NCI-H2081 (cell line): ENCODE measurements at places on chromosomes 13 and 19.

DNA sequence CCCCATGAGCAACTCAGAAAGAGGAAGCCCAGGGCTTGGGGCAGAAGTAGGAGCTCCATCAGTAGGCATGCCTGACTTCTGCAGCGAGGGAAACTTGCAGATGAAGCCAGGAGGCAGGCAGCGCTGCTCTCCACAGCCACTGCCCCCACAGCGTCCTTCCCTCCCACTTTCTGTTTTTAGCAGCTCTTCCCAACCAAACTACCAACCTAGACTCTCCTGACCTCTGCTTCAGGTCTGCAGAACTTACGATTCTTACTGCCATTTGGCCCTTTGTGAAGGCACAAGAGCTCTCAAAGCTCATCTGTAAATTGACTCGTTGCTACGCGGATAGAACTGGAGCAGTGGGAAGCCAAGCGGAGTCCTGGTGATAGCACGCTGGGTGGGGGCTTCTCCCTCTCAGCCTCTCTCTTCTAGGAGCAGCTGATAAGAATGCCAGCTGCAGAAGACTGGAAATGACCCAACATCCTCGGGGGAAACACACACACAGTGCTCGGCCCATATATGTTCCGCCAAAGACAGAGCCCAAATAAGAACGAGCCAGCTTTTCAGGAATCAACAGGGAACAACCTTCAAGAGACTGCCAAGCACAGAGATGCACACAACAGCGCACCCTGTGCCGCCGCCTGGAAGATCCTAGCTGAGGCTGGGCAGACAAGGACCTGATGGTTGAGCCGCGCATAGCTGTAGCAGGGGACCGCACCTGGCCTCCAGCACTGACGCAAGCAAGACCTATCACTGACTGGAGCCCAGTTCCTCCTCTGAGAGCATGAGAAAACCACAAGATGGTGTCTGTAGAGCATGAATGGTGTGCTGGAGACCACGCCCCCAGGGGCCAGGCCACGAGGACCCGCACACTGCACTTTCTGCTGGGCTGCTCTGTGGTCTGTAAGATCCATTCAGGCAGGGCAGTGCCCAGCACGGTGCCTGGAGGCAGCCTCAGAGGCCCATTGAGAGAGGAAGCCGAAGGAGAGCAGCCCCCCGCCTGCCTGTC, 15.9 kb upstream of the SLC35E1 start:
- DNase-seq, result peak; percentile 18

DNA sequence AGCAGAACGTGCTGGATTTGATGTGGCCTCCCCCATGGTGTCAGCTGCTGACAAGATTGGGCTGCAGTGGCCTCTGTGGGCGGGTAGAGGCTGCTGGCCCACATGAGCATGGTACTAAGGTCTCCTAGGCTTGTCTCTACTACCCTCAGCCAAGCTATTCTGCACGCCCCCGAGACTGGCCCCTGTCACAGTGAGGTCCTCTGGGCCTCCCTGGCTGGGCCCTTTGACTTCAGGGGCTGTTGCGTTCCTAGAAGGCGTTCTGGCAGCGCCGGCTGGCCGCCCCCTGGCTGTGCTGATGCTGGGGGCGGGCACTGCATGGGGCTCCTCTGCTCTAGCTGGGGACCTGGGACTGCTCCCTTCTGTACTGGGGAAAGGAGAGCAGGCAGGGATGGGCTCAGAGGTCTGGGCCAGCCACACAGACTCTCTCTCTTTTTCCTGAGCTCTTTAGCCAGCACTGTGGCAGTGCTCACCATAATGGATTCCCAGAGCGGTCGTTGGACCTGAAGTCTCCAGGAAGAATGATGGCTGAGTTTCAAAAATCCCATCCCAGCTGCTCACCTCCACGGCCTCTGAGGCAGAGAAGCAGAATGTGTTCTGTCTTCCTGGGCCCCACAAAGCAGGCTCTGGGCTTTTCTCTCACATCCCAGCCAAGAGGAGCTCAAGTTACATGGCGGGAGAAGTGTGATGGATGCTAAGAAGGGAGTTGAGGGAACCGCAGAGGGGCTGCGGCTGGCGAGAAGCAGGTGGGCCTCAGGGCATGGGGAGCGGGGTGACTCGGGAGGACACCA, 32.3 kb downstream of the TSSK6 start:
- DNase-seq, result no peak

- DNase-seq, result no peak
These were observed 4.2 kb downstream of the PLPPR2 start for GRCh38 chr19:11359421-11359820.

DNA sequence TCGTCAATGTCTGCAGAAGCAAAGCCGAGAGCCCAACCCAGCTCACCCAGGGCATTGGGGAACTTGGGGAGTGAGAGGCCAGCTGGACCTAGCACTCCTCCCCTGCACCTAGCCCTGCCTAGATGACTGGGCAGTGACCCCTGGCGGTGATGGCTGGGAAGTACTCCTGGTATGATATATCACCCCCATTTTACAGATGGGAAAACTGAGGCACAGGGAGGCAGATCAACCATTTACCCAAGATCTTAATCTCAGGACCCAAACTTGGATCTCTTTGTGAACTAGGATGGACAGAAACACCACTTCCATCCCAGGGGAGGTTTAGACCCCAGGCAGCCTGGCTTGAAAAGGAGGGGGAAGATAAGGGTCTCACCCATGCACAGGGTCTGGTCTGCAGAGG, 43.5 kb downstream of the CCL25 start:
- no peak for DNase-seq

DNA sequence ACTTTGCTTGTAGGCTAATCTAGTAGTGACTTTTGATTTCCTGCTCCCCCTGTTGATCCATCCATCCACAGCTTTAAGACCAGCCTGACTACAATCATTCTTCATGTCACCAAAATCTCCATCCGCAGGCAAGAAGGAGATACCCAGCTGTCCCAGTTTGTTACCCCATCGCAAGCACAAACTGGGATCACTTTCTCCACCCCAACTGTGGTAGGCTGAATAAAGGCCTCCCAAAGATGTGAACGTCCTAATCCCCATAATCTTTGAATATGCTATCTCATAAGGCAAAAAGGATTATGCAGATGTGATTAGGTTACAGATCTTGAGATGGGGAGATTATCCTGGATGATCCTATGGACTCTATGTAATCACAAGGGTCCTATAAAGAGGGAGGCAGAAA, 202.0 kb downstream of the ENOX1 start:
- no peak for DNase-seq

DNA sequence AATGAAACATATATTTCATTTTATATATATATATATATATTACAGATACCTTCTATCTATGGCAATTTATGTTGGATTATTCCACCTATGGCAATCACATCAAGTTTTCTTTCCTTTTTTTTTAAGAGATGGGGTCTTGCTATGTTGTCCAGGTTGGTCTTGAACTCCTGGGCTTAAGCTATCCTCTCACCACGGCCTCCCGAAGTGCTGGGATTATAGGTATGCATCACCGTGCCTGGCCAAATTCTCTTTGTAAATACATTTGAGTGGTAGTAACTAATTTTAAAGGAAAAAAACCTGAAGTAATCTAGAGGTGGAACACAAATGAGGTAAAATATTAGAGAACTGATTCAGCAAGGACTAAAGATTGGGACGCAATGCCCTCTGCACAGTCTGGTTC, 21.6 kb upstream of the BRD4 start:
- DNase-seq, result no peak

DNA sequence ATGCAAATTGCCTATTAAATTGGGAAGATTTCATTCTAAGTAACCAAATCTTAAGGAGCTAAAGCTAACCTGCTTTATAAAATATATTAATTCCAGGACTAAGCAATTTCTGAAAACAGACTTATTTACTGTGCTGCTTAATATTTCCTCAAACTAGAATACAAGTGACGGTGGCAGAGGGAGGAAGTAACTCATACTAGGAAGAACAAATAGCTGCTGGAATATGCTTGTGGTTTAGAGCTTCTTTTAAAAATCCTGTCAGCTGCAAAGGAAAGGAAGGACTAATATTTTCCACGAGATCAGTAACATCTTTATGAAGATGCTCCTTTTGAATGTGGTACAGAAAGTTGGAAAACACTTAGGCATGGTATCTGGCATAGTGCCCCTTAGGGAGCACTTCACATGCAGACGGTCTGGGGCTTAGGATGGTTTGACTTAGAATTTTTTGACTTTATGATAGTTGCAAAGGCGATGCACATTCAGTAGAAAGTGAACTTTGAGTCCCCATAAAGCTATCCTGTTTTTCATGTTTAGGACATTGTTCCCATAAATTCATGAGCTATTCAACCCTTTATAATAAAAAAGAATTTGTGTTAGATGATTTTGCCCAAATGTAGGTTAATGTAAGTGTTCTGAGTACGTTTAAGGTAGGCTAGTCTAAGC, 3.4 kb upstream of the HNRNPA1L2 start:
- DNase-seq, result no peak

DNA sequence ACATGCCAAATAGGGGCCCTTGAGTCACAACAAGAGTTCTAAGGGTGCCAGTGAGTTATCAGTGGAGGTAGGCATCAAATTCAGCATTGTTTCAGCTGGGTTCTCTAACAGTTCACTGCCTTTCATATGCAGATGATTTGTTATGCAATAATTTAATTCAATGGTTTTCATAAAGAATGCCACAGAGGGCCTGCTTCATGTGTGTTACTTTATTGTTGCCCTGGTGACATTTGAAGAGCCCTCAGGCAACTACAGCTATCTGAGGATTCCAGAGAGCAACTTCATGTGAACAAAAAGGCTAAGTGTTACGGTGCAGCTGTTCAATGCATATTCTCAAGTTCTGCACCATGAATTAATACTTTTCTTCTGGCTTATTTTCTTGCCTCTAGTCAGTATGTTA, 43.1 kb upstream of the STARD13 start:
- no peak for DNase-seq

GRCh38 chr19:55461974-55462626, 658 bp upstream of the ISOC2 start:
- DNase-seq, result peak; percentile 27

GRCh38 chr13:32017474-32017873, 14.1 kb upstream of the FRY start:
- no peak for DNase-seq

DNA sequence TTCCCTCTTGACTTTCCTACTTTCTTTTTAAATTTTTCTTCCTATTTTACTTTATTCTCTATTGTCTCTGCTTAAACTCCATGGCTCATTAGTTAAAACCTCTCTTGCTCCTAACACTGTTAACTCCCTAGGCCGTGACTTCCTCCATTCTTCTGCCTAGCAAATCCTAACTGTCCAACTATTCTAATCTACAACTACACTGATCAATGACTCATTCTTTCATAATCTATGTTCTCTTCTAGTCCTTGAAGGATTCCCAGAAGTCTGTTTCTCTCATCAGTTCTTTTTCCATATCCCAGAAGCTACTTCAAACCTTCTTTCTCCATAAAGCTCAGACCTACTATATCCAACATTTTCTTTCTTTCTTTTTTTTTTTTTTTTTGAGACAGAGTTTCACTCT, 66.9 kb downstream of the MICU2 start:
- DNase-seq, result no peak

- DNase-seq, result no peak
These were observed 11.3 kb downstream of the C19orf25 start for GRCh38 chr19:1467490-1468273.

DNA sequence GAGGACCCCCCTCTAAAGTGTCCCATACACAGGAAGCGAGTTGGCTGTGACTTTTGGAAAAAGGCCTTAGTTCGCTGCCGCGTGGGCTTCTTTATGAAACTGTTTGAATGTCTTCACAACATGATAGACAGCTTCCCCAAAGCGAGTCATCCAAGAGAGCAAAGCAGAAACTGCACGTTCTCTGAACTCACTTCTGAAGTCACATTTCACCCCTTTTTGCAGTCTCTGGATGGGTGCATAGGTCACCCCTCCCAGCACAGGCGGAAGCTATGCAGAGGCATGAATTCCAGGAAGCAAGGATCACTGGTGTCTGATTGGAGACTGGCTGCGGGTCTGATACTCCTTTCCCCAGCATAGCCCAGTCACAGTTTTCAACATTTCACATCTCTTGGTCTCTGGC, 10.6 kb downstream of the GPI start:
- no peak for DNase-seq

- no peak for DNase-seq
These were observed 59.7 kb upstream of the TNFRSF19 start for GRCh38 chr13:23510544-23510916.

DNA sequence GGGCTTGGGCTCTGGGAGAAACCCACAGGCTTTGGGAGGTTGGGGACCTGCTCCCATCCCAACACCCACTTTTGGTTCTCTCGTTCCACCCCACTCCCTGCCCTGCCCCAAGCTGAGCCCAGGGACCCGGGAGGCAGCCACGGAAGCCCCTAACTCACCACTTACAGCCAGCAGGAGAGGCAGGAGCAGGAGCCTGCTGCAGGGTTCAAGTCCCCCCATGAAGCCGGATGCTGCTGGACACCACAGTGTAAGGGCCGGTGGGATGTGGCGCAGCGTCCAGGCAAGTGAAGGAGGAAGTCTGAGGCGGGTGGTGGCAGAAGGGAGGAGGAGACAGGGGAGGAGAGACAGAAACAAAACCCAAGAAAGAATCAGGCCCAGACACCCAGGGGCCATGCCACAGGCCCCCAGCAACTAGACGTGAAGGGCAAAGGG, at the start of gene TYROBP:
TSS of gene TYROBP (minus strand) at position 286 of the 432 bp plus-strand sequence. CDS start at position 219, 67 bp downstream.
- DNase-seq, result no peak

- DNase-seq, result no peak
These were observed 2539.0 kb upstream of the PCDH20 start for GRCh38 chr13:63954683-63955082.

DNA sequence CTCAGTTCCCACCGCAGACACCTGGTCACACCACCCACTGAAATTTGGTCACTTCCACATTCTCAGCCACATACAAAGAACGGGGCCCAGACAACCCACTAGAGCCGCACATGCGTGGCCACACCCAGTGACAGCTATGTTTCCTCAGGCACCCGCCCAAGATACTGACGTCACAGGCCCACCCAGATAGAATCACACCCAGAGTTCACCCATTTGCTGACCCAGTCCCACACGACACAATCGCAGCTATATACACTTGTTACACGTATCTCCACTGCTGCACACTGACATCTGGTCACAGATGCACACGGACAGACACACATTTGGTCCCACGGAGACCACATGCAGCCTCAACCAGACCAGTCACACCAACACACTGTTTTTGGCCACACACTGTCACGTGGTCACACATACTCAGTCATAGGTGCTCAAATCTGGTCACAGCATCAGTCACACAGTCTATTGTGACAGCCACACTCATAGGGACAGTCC, 2.9 kb downstream of the NUMBL start:
- DNase-seq, result no peak

DNA sequence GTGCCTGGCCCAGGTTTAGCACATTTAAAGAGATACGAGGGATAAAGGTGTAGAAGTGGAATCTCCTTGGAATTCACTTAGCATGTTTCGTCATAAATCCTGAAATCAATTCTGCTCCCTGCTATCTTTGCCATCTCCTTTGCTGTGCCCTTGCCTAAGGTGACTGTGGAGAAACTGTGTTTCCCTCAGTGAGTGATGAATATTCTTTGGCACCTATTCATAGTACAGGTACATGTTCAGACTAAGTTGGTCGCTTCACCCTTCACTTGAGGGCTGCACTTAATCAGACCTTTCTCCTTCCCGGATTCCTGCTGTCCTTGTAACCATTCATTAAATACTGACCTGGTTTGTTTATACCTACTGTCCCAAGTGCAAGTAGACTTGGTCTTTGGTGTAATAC, 17.8 kb downstream of the PCCA start:
- no peak for DNase-seq

- DNase-seq, result no peak
These were observed 454.7 kb upstream of the TSHZ3 start for GRCh38 chr19:31803835-31804446.

- DNase-seq, result peak; percentile 49
These were observed 108.9 kb downstream of the DNAJC15 start for GRCh38 chr13:43132257-43132656.

- no peak for DNase-seq
These were observed 4.8 kb downstream of the SUGP2 start for GRCh38 chr19:19028526-19028925.
